Type B pancreatic cell (in vitro differentiated cells): ENCODE measurements at places on chromosomes 2 and 18.

DNA sequence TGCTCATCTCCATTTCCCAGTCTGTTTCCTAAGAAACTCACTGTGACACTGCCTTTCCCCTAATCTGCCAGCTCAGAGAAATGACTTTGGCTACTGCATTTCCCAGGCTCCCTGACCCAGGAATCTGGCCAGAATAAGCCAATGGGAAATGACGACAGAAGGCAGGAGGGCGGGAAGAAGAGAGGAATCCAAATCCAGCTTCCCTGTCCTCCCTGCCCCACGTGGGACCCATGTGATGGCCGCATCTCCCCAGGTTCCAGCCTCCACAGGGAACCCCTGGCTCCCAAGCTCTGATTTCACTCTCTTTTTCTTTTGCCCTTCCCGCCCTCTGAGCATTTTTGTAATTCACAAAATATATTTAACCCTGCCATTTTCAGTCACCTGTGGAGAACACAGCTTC is 37.8 kb upstream of the RAB12 start:
- no peak for DNase-seq

DNA sequence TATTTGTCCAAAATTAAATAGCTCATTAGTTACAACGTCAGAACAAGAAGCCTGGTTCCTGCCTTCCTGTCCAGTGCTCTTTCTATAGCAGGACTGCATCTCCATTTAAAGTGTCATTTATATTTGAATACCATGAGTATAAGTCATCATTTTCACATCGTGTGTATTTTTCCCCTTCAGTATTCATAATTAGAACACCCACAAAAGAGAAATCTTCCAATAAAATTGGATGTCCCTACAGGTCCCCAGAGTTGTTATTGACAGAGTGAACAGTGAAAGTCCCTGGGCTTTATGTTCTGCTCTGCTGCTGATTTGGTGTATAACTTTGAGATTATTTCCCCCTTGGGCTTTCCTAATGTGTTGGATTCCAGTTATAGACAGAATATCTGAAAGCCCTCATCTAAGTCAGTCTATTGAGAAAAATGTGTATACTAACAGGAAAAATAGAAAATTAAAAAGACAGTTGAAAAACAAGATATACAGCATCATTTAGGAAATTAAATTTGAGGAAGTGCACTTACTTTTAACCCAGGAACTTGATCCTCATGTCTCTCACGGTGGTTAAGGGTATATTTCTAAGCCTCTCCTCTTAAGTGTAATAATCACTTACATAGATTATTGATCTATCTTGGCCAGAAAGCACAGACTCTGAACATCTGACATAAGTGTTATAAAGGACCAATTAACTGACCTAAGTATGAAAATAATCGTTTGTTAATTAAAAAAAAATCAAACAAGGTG is 15.2 kb upstream of the REV1 start:
- DNase-seq = no peak

DNA sequence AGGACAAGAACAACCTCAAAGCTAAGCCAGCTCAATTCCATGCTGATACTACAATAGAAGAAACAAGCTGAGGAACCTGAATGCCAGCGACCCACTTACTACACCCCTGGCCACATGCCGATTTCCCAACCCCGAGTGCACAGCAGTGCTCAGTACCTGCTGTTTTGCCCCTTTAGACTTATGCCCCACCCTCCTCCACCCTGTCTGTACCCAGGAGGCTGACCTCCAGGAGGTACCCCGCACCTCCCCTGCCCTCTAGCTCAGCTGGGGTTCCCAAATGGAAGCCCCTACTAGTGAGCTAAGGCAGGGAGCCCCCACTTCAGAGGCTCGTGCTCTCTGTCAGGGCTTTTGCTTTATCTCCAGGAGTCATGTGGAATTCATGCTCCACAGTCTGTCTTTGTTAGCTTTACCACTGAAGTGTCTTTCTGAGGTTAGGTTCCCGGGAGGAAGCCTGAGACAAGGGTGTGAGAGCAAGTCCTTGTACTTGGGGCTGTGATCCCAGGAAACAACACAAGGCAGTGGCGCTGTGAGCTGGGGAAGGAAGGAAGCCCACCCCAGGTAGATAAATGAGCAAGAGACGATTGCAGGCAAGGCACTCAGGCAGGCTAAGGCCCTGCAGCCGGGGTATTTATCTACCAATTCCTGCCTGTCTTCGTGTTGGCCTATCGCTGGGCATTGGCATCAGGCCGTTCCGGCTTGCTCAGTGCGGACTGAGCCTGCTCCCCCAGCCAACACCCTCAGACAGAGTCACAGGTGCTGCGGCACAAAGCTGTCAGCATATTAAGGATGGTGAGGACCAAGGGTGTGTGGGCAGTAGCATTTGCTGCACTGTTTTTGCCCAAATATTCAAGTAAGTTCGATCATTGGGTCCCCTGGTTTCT is 220.5 kb downstream of the CYP26B1 start:
- DNase-seq = peak; percentile 58

DNA sequence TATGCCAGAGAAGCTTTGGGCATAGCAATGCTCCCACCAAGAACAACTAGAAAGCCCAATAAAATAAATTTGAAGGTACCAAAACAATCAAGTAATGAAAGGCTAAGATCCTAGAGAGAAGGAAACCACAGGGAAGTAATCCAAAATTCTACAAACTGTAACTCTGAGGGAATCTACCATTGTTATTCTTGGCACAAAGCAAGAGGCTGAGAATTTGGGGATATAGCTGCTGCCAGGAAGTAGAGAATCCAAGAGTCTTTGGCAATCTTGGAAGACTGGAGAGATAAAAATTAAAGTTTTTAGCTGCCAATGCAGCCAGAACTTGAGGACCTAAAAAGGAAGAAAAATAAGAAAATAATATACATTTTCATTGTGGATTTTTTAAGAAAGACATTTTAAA is 68.5 kb downstream of the PIGN start:
- DNase-seq = no peak

DNA sequence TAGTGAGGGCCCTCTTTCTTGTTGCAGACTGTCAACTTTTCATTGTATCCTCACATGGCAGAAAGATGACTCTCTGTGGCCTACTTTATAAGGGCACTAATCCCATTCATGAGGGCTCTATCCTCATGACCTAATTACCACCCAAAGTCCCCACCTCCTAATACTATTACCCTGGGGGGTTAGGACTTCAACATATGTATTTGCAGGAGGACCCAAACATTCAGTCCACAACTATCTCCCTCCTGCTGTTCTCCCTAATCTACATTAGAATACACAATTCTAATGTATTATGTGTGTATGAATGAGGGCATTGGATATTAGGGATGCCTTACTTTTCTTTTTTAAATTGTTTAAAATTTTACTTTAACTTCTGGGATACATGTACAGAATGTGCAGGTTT is 246.0 kb upstream of the TANK start:
- DNase-seq = no peak

DNA sequence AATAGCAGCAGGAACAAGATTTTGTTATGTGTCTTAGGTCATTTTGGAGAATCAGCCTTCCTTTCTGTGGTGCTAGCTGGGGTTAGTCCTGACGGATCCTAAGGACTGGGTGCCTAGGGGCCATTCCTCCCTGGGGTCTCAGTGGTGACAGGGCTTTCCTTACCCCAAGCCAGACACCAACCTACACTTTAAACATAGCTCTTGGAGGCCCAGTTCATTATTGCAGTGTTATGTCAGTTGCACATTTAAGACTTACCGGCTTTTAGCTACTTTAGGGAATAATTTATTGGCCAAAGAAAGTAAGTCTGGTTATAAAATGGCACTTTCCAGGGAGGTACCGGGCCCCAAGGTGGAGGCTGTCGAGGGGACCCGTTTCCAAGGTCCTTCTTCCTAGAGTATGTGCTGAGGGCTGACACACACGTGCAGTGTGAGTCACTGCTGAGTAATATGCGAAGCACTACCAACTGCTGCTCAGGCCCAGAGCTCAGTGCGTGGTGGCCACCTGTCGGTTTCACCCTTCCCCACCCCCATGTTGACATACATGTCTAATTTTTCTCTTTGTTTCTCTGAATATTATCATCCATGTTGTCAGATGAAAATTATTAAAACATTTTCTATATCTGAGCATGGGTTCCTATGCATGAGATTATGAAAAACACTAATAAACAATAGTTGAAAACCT is 37.0 kb upstream of the GRHL1 start:
- DNase-seq = no peak

GRCh38 chr18:59456657-59457056 is 97.6 kb upstream of the LMAN1 start:
- no peak for DNase-seq

DNA sequence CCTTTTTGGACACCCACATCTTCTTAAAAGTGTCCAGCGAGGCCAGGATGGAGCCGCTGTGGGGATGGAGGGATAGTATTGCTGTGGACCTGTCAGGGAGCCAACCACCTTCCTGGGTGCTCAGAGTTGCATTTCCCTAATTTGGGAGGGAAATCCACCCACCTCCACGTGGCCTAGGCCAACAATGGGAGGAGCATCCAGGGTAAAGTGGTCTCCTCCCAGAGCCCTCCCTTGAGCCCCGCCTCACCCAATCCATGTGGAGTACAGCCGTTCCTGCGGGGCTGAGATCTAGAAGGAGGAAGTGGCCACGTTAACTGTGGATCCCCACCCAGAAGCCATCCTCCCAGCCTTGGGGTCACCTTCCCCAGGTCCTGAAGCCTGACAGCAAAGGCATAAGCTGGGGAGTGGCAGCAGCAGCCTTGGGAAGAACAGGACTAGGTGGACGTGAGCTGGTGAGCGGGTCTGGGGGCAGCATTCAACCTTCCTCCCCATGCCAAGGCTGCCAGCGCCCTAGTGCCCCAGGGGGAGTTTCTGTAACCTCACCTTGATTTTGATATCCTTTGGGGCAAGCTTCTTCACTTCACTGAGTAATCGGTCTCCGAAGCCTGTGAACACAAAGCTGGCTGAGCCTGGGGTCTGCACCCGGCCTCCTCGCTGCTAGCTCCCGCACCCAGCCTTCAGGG is 6.8 kb downstream of the ACTR1B start:
- DNase-seq = no peak

- DNase-seq = no peak
These were observed 1635.9 kb upstream of the LRRTM1 start for GRCh38 chr2:81940266-81940955.

DNA sequence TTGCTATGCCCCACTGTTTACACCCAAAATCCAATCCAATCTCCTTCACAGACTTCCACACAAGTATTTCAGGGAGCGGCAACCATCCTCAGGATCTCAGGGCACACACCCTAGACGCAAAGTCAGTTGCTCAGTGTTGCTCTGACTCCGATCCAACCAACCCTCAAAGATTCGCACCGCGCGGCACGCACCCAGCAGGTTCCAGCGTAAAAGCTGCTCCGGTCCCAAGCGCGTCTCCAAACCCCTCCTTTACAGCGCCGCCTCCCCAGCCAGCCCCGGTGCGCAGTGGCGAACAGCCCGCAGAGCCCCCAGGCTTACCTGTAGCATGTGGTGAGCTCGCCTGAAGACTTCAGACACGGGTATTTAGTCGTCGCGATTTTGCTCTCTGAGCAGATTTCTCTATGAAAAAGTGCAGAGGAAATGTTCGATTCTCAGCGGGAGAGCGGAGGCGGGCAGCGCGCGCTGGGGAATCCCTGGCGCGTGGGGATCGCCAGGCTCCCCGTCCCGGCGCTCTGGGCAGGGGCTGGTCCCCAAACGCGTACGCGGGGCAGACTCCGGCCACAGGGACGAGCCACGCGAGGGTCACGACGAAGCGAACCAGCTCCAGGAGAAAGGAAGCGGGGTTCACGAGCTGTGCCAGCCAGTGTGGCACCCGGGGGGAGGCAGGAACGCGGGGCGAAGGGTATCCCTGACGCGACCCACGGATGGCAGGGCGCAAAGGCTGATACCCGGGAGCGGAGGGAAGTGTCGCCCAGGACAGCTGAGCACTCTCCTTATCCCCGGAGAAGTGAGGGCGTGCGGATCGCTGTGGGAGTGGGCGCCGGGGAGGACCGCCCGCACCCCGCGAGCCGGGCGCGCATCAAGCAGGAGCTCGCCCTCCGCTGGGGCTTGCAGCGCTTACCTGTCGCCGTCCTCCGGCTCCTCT is 650 bp downstream of the CCBE1 start:
- DNase-seq = no peak

DNA sequence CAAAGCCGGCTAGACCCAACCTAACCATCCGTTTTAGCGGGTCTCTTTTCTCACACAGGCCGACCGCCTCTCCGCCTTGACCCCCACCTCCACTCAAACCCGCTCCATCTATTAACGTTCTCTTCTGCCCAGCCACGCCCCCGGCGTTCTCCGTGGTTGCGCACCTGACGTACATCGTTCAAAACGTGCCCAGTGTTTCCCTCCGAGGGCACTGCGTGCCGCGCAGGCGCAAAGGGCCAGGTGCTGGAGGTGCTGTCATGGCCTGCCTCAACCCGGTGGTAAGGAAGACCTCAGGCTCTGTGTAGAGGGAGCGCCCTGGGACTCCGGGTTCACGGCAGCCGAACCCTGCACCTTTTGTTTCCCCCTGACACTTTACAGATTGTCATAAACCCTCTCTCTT is at the start of gene GTF2A1L:
TSS of gene GTF2A1L (plus strand) at position 239 of the 400 bp plus-strand sequence. CDS start at position 258, 19 bp downstream.
- no peak for DNase-seq

DNA sequence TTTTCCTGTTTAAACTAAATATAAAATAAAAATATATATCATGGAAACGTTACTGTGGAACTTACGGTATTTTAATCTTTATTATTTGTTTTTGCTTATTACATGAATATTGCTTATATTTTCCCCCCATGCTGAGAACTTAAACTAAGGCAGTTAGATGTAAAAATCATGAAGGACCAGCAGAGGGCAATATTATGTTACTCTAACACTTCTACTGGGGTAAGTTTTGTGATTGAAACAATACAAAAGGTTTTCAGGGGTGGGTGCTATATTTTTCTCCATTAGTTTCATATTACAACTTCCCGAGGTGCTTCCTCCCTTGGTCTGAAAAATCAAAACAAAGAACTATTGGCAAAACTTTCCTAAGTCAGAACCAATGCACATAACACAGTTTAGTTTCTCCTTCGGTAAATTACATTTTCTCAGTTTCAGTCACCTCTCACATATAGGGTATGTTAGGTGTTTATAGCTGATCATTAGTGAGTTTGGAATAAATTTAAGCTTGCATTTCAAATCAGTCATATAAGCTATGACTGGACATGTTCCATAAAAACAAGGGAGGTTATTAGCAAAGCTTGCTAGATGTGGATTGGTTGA is 54.8 kb downstream of the ZNF407 start:
- DNase-seq = no peak

GRCh38 chr2:156129227-156129626 is 203.3 kb downstream of the NR4A2 start:
- no peak for DNase-seq

- no peak for DNase-seq
These were observed 74.6 kb downstream of the ARL4C start for GRCh38 chr2:234422273-234422732.

- no peak for DNase-seq
These were observed 88.3 kb downstream of the CAMKMT start for GRCh38 chr2:44450082-44450481.

GRCh38 chr2:134189009-134189720 is 64.7 kb upstream of the MGAT5 start:
- no peak for DNase-seq

GRCh38 chr2:8162552-8162951 is 519.3 kb upstream of the ID2 start:
- DNase-seq = no peak
